T-cell (primary cell): ENCODE measurements at places on chromosomes 16 and 17. TPM values are rescaled to one million over a fixed set of nuclear protein-coding genes. Genes with fewer than 3 reads are reported as not detected.

DNA sequence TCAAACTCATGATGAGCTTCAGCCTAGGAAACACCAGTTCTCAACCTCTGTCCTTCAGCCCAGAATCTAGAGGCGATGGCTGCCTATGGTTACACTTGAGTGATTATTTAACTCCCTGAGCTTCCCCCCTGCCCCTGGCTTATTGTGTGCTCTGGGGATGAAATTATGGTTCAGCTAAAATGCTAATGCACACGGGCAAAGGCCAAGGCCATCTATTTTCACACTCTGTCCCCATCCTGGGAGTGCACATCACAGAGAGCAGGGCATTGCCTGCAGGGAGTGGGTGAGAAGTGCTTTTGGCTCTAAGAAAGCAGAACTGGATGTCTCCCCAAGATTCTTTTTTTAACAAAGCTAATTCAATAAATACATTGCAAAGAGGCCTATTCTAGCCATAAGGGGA is 21.6 kb upstream of the CACNG5 start:
- no peak for DNase-seq
- no peaks in the 10 kb centered on the region for H3K4me1 ChIP-seq
- H3K27me3 ChIP-seq = no peaks in the 10 kb centered on the region
- H3K27ac ChIP-seq = no peak overlapping the region
- H3K36me3 ChIP-seq = no peaks in the 10 kb centered on the region

DNA sequence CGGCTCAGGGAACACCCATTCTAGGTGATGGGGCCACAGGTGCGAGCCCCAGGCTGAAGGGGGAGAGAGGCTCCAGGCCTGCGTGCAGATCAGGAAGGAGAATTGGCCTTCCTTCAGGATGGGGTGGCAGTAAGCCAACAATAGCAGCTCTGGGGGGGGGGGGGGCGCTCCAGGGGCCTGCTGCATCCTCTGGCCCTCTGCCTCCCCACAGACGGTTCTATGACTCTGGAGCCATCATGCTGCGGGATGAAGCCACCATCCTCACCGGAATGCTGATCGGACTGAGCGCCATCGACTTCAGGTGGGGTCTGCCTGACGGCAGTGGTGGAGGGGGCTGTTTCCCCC is 6.1 kb downstream of the RUNDC3A start:
- peak overlapping the region; percentile 34 for H3K4me3 ChIP-seq
- peaks cover 5% of the 10 kb centered on the region for H3K4me1 ChIP-seq
- peaks cover 1% of the 10 kb centered on the region for H3K36me3 ChIP-seq
- no peak for DNase-seq
- peaks cover 6% of the 10 kb centered on the region for H3K27me3 ChIP-seq

Gene TMEM238L
- total RNA-seq = not detected

- H3K36me3 ChIP-seq = no peaks in the 10 kb centered on the region
- no peak overlapping the region for H3K4me3 ChIP-seq
- H3K27ac ChIP-seq = no peak overlapping the region
- peaks cover 7% of the 10 kb centered on the region for H3K4me1 ChIP-seq
Observed at GRCh38 chr17:15446036-15446435, 21.4 kb downstream of the CDRT4 start.

Gene KRT33A
- total RNA-seq = not detected

GRCh38 chr17:65271296-65271695 is 134.1 kb downstream of the RGS9 start:
- no peak overlapping the region for H3K4me3 ChIP-seq
- peaks cover 4% of the 10 kb centered on the region for H3K27me3 ChIP-seq
- DNase-seq = no peak
- no peak overlapping the region for H3K27ac ChIP-seq
- no peaks in the 10 kb centered on the region for H3K36me3 ChIP-seq

DNA sequence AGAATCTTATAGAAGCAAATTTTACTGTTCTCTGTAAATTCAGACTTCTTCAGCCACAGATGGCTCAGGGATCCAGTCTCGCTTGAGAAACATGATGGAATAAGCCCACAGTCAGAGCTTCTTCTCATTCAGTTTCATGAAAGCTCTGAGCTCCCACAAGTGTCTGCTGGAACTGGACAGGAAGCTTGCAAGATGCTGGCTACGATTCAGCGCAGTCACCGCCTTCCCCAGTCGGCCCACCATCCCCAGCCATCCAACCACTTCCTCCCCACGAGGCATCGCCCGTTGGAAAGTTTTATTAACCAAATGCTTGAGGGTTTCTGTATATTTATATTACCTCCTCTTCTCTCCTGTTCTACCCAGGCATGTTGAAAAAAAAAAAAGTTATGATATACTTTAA is 171.7 kb downstream of the ZFHX3 start:
- no peak overlapping the region for H3K4me3 ChIP-seq
- no peak overlapping the region for H3K27ac ChIP-seq
- DNase-seq = no peak
- no peaks in the 10 kb centered on the region for H3K36me3 ChIP-seq
- no peaks in the 10 kb centered on the region for H3K4me1 ChIP-seq

DNA sequence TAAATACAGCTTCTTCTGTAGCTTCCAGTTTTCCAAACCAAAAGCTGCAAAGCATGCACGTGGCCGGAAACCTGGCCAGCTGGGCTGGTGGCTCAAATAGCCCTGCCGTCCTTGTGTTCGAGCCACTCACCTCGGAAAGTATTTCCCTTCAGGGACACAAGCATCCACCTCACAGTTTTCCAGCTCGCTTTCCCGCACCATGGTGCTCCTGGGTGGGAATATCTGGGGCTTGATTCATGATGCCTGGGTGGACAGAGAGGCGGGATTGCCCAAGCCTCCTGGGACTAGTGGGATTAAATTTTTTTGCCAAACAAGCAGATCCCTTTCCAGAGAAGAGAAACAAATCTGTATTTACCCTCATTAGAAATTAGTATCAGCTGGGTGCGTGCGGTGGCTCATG is 7.1 kb upstream of the MVD start:
- no peak overlapping the region for H3K4me3 ChIP-seq
- H3K27me3 ChIP-seq = no peaks in the 10 kb centered on the region
- H3K36me3 ChIP-seq = peaks cover 4% of the 10 kb centered on the region
- no peaks in the 10 kb centered on the region for H3K4me1 ChIP-seq
- H3K27ac ChIP-seq = no peak overlapping the region
- DNase-seq = no peak

- no peaks in the 10 kb centered on the region for H3K36me3 ChIP-seq
- no peaks in the 10 kb centered on the region for H3K4me1 ChIP-seq
- H3K27me3 ChIP-seq = no peaks in the 10 kb centered on the region
Observed at GRCh38 chr17:32970281-32970680, 21.4 kb upstream of the SPACA3 start.

DNA sequence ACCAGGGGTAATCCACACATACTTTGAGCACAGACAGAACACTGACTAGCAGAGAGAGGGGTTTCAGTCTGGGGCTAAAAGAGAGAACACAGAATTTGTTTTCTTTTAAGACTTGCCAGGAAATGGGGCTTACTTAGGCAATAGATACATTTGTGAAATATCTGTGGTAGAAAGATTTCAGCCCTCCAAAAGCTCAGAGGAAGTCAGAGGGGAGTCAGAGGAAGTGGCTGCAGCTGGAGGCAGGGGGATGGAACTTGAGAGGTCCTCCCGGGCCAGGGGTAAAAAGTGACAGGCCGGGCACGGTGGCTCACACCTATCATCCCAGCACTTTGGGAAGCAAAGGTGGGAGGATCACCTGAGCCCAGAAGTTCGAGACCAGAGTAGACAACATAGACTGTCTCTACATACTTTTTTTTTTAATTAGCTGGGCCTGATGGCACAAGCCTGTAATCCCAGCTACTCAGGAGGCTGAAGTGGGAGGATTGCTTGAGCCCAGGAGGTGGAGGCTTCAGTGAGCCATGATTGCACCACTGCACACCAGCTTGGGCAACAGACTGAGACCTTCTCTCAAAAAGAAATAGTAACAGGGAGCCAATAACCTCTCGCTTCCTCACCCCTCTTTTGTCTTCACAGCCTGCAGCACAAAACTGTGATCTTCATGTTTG is 49.9 kb downstream of the NLRC5 start:
- H3K4me1 ChIP-seq = peaks cover 98% of the 10 kb centered on the region
- H3K36me3 ChIP-seq = peaks cover 72% of the 10 kb centered on the region
- peak overlapping the region; percentile 4 for H3K4me3 ChIP-seq
- H3K27me3 ChIP-seq = no peaks in the 10 kb centered on the region
- no peak for DNase-seq
- H3K27ac ChIP-seq = peak overlapping the region; percentile 90

Gene NAA38
- 40.6 TPM for total RNA-seq

Gene KRTAP4-6
- total RNA-seq = not detected

DNA sequence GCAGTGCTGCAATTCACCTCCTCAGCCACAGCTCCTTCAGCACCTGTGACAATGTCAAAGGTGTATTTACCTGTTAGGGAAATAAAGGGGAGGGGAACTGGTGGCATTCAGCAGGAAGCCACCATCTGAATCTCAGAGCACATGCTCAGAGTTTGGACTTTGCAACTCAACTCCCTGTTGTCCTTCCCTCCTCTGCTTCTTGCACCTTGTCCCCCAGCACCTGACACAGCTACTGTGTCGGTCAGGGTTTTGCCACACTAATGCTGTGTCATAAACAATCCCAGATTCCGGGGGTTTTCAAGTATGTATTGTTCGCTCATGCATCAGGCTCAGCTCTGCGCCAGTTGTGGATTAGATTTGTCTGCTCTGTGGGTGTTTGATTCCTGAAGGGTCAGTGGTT is 43.7 kb downstream of the HSBP1 start:
- no peaks in the 10 kb centered on the region for H3K4me1 ChIP-seq
- DNase-seq = no peak
- no peak overlapping the region for H3K27ac ChIP-seq
- no peaks in the 10 kb centered on the region for H3K36me3 ChIP-seq
- H3K4me3 ChIP-seq = no peak overlapping the region
- H3K27me3 ChIP-seq = peaks cover 20% of the 10 kb centered on the region

DNA sequence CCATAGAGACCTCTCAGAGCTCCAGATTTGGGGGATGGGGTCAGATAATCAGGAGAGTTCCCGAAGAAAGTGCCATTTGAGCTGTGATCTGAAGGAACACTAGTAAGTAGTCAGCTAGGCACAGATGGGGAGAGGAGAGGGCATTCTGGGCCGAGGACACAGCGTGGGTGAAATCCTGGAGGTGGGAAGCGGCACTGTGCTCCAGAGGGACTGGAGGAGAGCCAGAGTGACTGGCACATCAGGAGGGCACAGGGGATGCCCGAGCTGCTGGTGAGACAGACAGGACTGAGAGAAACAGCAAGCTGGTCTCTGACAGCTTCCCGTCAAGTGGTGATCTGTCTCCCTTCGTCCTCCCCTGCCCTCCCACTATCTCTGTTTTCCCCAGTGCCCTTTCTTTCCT is 40.6 kb downstream of the KNOP1 start:
- H3K27me3 ChIP-seq = no peaks in the 10 kb centered on the region
- no peak for DNase-seq
- H3K4me1 ChIP-seq = no peaks in the 10 kb centered on the region
- peaks cover 17% of the 10 kb centered on the region for H3K36me3 ChIP-seq
- no peak overlapping the region for H3K4me3 ChIP-seq
- H3K27ac ChIP-seq = no peak overlapping the region

DNA sequence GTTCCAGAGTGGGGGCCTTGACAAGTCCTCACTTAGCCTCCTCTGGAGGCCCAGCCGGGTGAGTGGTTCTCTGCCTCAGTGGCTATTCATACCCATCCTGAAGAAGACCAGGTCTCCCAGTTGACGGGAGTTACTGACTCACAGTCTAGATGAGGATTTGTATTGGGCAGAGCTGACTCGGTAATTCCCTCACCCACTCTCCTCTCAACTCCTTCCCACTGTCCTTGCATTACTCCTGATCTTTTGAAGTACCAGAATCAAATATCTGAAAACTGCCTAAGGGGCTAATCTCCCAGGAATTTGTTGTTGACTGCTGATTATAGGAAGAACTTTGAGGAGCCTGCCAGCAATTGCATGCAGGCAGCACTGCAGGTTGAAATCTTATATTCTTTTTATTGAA is 14.2 kb downstream of the SAP30BP start:
- H3K27me3 ChIP-seq = no peaks in the 10 kb centered on the region
- no peak overlapping the region for H3K27ac ChIP-seq
- DNase-seq = no peak
- H3K36me3 ChIP-seq = peaks cover 46% of the 10 kb centered on the region
- no peaks in the 10 kb centered on the region for H3K4me1 ChIP-seq

Gene SBK1
- 26.3 TPM for total RNA-seq
